Nephron progenitor cell (in vitro differentiated cells): ENCODE measurements at places on chromosomes 6 and 20.
A peak's percentile ranks its signal among the peaks of the same experiment; 100 is the strongest.

DNA sequence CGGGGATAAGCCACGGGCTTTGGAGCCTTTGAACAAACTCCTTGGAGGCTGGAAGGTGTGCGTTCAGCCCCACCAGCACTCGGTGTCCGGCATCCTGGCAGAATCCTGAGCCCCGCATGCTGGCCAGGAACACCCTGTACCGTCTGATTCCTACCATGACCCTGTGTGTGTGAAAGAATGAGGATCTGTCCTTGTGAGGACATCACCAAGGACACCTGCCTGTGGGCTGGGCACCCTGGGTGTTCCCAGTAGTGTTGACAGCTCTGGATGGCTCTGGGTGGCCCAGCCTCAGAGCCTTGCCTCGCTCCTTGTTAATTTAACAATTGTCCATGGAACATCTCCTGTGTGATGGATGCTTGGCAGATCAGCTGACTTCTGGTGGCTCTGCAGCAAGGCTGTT, 234.3 kb downstream of the QKI start:
- no peak for DNase-seq

- DNase-seq = no peak
Observed at GRCh38 chr20:5172167-5172601, 45.4 kb downstream of the CDS2 start.

GRCh38 chr6:144298194-144298593, 13.1 kb downstream of the UTRN start:
- DNase-seq = no peak

DNA sequence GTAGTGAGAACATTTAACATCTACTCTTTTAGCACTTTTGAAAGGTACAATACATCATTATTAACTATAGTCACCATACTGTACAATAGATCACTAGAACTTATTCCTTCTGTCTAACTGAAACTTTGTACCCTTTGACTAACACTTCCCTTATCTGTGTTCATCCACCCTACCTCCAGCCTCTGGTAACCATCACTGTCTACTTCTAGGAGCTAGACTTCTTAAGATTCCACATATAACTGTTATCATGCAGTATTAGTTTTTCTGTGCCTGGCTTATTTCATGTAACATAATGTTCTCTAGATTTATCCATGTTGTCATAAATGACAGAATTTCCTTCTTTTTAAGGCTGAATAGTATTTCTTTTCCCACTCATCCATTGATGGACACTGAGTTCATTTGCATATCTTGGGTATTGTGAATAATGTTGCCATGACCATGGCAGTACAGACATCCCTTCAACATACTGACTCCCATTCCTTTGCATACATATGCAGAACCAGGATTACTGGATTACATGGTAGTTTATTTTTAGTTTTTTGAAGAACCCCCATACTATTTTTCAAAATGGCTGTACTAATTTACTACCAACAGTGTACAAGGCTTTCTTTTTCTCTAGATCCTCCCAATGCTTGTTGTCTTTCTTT, 135.7 kb downstream of the MOXD1 start:
- no peak for DNase-seq

- no peak for DNase-seq
Observed at GRCh38 chr20:50918403-50918802, 12.8 kb downstream of the ADNP start.

GRCh38 chr6:40972814-40973213, 66.2 kb downstream of the UNC5CL start:
- no peak for DNase-seq

GRCh38 chr6:156654919-156655918, 122.0 kb upstream of the ARID1B start:
- DNase-seq = no peak

DNA sequence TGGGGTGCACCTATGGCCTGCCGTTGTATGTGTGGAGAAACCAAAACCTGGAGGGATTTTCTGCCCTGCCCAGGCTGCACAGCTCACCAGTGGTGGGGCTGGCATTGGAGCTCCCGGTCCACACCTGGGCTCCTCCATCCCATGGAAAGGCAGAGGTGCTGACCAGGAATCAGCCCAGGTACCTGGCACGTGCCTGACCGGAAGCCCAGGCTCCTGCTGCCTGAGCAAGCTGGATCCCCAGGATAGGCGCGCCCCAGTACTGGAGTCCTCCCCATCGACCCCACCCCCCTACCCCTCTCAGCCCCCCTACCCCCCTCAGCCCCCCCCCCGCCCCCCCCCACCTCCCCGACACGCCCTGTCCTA, 39.9 kb upstream of the HMGA1 start:
- DNase-seq = no peak

DNA sequence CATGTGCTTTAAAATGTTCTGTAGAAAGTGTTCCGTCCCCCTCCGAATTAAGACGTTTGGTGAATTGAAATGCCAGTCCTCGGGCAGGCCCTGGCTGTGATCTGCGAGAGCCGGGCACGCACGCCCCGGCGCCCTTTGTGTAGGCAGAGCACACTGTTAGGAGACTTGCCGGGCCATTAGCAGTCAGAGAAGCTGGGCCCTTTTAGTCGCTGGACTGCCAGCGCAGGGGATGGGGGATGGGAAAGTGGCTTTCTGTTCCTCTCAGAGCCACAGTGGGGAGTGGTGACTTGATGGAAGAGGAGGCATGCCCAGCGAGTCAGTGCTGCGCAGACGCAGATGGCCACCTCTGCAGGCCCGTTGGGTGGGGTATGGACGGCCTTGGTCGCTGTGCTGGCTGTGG, 2.2 kb downstream of the PPP1R3G start:
- DNase-seq = no peak

DNA sequence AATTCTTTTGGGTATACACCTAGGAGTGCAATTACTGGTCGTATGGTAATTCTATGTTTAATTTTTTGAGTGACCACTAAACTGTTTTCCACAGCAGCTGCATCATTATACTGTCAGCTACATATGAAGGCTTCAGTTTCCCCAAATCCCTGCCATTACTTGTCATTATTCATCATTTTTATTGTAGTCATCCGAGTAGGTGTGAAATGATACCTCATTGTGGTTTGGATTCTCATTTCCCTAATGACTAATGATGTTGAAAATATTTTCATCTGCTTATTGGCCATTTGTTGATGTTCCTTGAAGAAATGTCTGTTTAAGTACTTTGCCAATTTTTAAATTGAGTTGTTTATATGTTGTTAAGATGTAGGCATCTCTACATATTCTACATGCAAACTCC, 633.6 kb upstream of the IMPG1 start:
- no peak for DNase-seq

DNA sequence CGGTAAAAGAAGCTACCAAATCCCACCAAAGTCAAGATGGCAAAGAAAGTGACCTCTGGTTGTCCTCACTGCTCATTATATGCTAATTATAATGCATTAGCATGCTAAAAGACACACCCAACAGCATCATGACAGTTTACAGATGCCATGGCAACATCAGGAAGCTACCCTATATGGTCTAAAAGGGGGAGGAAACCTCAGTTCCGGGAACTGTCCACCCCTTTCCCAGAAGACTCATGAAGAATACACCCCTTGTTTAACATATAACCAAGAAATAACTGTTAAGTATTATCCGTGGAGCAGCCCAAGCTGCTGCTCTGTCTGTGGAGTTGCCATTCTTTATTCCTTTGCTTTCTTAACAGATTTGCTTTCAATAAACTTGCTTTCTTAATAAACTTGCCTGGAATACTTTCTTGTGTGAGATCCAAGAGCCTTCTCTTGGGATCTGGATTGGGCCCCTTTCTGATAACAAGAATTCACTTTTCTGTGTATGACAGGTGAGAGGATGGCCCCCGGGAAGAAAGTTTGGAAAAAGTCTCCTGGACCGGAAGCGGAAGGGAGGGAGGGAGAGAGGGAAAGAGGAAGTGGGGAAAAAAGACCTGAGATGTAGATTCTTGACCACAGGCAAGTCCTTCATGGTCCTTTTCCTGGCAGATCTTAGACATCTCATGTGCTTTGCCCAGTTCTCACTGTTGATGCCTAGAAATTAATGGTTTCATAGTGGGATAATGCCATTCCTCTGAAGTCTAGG, 146.7 kb upstream of the ID4 start:
- DNase-seq = no peak

DNA sequence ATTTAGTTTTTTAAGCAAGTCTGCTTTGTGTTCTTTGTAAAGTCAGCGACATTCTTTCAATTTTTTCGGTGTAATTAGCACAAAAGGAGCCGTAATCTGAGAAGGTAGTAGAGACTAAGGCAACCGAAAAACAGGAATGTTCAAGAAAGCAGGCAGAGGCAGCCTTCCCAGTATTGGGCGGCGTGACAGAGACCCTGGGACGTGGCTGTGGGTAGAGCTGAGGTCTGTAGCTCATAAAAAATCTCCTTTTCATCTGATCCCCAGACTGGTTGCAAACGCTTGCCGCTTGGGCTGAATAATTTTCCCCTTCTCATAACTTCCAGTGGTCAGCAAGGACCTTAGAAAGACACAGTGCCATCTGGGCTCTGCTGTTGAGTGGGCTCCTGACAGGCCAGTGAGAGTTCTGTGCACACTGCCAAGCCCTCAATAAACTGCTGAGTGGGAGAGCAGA, 30.8 kb downstream of the GNAS start:
- no peak for DNase-seq

GRCh38 chr6:68726992-68727391, 91.9 kb downstream of the ADGRB3 start:
- no peak for DNase-seq

- DNase-seq = peak; percentile 83
Observed at GRCh38 chr20:62668441-62669027, 26.2 kb downstream of the SLCO4A1 start.

- DNase-seq = no peak
Observed at GRCh38 chr6:116406678-116407345, 36.1 kb downstream of the DSE start.

- DNase-seq = no peak
Observed at GRCh38 chr6:54320871-54321270, 12.6 kb downstream of the TINAG start.

- DNase-seq = no peak
Observed at GRCh38 chr6:138196122-138196738, 22.1 kb downstream of the PBOV1 start.

GRCh38 chr6:38871741-38872568, 156.8 kb downstream of the DNAH8 start:
- peak; percentile 74 for DNase-seq

DNA sequence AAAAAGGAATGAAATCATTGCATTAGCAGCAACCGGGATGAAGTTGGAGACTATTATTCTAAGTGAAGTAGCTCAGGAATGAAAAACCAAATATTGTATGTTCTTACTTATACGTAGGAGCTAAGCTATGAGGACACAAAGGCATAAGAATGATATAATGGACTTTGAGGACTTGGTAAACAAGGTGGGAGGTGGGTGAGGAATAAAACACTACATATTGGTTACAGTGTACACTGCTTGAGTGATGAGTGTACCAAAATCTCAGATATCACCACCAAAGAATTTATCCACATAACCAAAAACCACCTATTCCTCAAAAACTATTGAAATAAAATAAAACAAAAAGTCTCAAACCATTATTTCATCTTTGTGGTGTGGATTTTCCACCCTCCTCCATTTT, 593.5 kb downstream of the TENT5A start:
- DNase-seq = no peak

- no peak for DNase-seq
Observed at GRCh38 chr6:168280020-168280898, 39.3 kb downstream of the DACT2 start.

- no peak for DNase-seq
Observed at GRCh38 chr6:131960371-131961133, 9.4 kb upstream of the CCN2 start.

DNA sequence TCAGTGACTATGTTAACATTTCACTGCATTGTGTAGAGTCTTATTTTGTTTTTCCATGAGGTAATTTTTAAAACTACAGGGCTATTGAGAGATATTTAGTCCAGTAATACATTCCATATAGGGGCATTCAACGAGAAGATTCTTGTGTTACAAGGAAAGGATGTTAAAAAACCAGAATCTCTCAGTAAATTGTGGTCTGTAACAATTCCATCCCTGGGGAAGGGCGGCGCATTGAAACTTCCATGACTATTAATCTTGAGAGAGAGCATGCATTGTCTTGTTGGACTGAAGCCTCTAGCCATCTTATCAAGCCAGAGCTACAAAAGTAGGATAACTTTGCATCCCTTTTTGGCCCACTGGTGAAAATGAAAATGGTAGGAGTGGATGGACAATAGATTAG, 119.7 kb downstream of the BCKDHB start:
- no peak for DNase-seq
